ENCODE measurements at places on chromosomes 13 and 19. TPM values are rescaled to one million over a fixed set of nuclear protein-coding genes. Genes with fewer than 3 reads are reported as not detected.

Gene PRR22
- total RNA-seq: 0.16 TPM

Gene MTMR6
- 20.3 TPM for total RNA-seq

Gene COL4A1
- 57.2 TPM for total RNA-seq

Gene KLK4
- total RNA-seq: not detected

Gene MEIOSIN
- total RNA-seq: not detected

Gene SULT2A1
- not detected for total RNA-seq

Gene CD22
- not detected for total RNA-seq

Gene ABHD8
- 19.6 TPM for total RNA-seq

Gene INSR
- 4.9 TPM for total RNA-seq

Gene ZNF730
- total RNA-seq: 0.39 TPM

Gene FGF22
- total RNA-seq: not detected

Gene SACS
- 20.8 TPM for total RNA-seq

Gene KRTDAP
- total RNA-seq: 1.4 TPM

Gene MYBPC2
- total RNA-seq: not detected

Gene ANO8
- 3.9 TPM for total RNA-seq

Gene SWSAP1
- 3.9 TPM for total RNA-seq

Gene RFPL4A
- total RNA-seq: not detected

Gene ZNF296
- 0.55 TPM for total RNA-seq

Gene COG3
- total RNA-seq: 38.1 TPM

Gene OXGR1
- total RNA-seq: not detected

Gene TMPRSS9
- total RNA-seq: not detected

Gene ACTMAP
- total RNA-seq: 2.2 TPM

Gene RUBCNL
- total RNA-seq: 0.65 TPM

Gene RNF17
- not detected for total RNA-seq

Gene ANGPTL8
- total RNA-seq: not detected

Gene ZNF225
- total RNA-seq: 1.7 TPM

Gene KLK12
- total RNA-seq: 0.23 TPM

Gene RFC3
- total RNA-seq: 11.8 TPM

Gene NAPSA
- total RNA-seq: 0.15 TPM

Gene TLE2
- 1.5 TPM for total RNA-seq

Gene FFAR2
- not detected for total RNA-seq

Gene ZNF880
- 22.9 TPM for total RNA-seq

Gene SH2D3A
- 97.6 TPM for total RNA-seq

Gene PSPC1
- 48.4 TPM for total RNA-seq

Gene GGACT
- total RNA-seq: 8.7 TPM

Gene ZNF565
- 1.3 TPM for total RNA-seq

Gene FXYD1
- not detected for total RNA-seq

Gene RFX1
- 2.6 TPM for total RNA-seq

Gene SEMA6B
- not detected for total RNA-seq

Gene TGFBR3L
- total RNA-seq: 7.5 TPM

Gene DZIP1
- 25.6 TPM for total RNA-seq

Gene IGLON5
- total RNA-seq: not detected

Gene LGALS7B
- 1,076 TPM for total RNA-seq

Gene SYT5
- 2.2 TPM for total RNA-seq

Gene SIGLEC10
- not detected for total RNA-seq

Gene ZNF426
- total RNA-seq: 5.3 TPM

Gene KIR3DL1
- total RNA-seq: not detected

Gene VAV1
- total RNA-seq: 5.6 TPM

Gene DACH1
- total RNA-seq: not detected

Gene CACNG8
- not detected for total RNA-seq

Gene CRX
- total RNA-seq: not detected

Gene NCAN
- not detected for total RNA-seq

Gene SIAH3
- 0.04 TPM for total RNA-seq

Gene IRGC
- total RNA-seq: not detected

Gene LSR
- 79.2 TPM for total RNA-seq

Gene OVOL3
- total RNA-seq: not detected

Gene MTUS2
- not detected for total RNA-seq

Gene CRB3
- 23.8 TPM for total RNA-seq
